KBM-7 (cell line): ENCODE measurements at places on chromosomes 4 and X.

DNA sequence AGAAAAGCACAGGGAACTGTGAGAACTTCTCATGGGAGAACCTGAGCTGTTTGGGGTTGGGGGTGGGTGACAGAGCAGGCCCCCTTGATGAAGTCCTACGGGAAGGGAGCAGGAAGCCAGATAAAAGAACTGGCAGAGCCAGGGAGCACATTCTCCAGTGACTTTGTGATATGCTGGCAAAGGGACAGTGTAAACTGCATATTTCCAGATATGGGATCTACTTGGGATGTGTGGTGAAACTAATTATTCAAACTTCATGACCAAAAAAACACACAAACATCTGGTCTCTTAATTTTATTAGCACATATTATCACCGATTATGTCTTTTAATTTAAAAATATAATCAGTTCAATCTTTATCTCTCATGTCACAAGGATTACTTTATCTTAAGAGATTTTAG lies 266.0 kb downstream of the PAPSS1 start:
- DNase-seq = no peak

- no peak for DNase-seq
Measured at GRCh38 chr4:125184116-125184515, 130.6 kb upstream of the FAT4 start.

DNA sequence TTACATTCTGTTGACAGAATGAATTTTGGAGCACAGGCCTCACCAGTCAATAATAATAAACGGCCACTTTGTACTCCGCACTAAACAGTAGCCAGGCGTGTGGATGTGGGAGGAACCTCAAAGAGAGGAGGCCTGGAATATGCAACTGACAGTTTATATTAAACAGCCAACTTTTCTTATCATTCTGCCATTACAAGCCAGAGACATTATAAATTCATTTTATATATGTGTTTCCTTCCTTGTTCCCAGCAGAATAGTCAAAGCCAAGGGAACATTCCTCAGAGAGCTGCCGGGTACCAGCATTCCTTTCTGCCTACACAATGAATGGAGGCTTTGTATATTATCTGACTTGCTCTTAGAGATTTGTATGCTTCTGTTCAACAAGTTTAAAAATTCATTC lies 436.5 kb upstream of the FTHL17 start:
- DNase-seq = no peak

DNA sequence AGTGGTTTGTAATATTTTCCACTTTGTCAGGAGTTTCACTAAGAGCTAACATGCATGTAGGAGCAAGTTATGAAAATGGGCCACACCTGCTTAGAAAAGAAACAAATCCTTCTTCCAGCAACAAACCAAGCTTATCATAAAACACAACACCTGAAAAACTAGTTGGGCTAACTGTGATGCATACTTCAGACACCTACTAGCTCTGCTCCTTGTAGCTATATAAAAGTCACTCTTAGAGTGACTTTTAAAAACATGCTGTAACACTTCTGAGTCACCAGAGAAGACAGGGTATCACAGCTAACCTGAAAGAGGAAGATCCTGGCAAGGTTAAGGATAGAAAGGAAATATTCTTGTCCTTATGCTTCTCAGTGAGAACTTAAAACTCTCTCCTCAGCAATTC lies 3.6 kb upstream of the SLAIN2 start:
- no peak for DNase-seq

- DNase-seq = no peak
Measured at GRCh38 chr4:124067046-124067445, 645.5 kb downstream of the ANKRD50 start.

DNA sequence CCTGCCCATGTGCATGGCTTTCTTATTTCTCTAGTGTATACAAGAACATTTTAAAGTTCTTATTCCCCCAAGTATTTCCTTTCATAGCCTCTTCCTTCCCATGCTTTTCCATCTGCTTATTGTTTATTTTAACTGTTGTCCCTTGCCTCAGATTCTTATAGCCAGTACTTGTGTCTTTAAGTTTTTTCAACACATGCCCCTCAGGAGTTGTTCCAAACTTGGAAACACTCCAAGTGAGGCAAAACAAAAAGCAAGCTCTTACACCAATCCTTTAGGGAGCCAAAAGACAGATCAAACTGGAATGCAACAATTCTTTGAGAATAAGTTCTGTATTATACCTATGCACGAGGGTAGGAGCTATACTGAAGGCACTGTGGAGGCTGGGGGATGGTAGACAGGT lies 222.0 kb upstream of the STK26 start:
- no peak for DNase-seq

DNA sequence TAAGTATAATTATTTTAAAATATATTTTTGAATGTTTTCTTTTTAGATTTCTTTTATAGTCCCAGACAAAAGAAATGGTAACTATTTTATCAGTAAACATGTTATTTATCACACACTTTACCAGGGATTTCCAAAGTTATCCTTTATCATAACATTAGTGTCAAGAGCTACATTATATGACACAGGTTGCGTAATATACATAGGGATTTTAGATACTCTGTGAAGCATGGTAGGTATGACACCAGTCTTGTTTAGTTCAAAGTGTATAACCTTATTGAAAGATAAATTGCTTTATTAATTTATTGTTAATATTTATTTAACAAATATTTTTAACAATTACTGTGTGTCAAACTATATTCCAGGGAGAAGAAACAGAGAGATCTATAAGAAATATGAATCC lies 163.3 kb upstream of the PABPC4L start:
- no peak for DNase-seq

DNA sequence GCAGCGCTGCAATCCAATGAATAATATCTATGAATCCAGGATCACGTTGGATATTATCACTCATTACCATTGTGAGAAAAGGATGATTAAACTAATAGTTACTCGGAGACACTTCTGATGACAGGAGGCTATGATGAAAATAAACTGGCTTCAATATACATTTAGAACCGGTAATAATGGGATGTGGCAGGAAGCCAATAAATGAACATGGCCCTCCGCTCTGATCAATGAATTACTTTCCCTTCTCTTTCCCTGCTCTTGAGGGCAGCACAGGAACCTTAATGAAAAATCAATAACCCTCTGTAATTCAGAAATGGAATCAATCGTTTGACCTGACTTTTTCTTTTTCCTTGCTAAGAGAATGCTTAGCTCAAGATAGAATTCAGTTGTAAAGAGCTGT lies 103.9 kb upstream of the PAQR3 start:
- no peak for DNase-seq
